T-helper 2 cell (primary cell): ENCODE measurements at places on chromosomes 4 and X.

DNA sequence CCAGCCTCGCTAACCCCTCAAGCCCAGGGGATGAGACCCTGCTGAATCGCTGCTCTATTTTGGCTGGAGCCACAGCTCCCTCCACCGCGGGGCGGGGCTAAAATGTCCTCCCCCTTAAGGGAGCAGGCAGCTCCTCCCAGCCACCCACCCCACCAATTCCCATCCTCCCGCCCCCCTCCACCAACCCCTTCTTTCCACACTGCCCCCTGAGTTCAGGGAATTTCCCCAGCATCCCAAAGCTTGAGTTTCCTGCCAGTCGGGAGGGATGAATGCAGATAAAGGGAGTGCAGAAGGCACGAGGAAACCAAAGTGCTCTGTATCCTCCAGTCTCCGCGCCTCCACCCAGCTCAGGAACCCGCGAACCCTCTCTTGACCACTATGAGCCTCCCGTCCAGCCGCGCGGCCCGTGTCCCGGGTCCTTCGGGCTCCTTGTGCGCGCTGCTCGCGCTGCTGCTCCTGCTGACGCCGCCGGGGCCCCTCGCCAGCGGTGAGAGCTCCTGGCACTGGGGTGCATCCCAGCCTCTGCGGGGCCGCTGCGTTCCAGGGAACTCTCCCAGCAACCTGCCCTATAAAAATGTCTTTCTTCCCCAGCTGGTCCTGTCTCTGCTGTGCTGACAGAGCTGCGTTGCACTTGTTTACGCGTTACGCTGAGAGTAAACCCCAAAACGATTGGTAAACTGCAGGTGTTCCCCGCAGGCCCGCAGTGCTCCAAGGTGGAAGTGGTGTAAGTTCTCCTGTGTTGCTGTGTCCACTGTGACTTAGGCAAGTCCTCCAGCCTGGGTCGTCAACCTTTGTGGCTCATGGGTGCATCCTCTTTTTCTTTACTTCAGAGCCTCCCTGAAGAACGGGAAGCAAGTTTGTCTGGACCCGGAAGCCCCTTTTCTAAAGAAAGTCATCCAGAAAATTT, at the start of gene CXCL6:
CXCL6 (plus strand) TSS at position 306 of the 907 bp plus-strand sequence; CDS start at position 379, 73 bp downstream.
- DNase-seq, result no peak

DNA sequence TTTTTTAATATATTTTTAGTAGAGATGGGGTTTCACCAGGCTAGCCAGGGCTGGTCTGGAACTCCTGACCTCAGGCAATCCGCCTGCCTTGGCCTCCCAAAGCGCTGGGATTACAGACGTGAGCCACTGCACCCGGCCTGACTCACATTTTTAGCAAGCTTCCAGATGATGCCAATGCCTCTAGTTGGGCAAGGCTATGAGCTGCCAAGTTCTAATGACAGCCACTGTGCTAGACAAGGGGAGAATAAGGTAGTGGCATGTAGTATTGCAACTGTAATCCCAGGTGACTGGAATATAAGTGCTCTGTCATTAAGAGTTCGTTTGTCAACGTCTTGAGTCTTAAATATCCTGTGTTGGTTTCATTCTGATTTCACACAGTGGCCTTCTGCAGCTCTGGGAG, 96.7 kb downstream of the SLIT2 start:
- DNase-seq, result no peak

DNA sequence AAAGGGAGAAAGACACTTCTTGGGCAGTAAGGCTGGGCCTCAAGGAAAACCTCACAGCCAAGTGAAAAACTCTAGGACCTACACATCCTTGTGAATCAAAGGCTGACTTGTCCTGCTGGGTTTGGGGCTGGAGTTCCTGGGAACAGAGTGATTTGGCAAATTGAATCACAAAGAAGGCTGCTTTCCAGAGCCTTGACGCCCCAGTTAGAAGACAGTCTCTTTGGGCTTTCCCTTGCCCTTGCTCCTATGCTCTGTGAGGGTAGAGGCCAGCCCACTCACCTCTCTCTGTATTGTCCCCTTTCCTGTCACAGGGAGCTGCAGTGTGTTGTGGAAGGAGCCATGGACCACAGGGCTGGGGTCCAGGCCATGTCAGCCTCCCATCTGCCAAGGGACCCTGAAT, 9.6 kb downstream of the AMER1 start:
- no peak for DNase-seq

DNA sequence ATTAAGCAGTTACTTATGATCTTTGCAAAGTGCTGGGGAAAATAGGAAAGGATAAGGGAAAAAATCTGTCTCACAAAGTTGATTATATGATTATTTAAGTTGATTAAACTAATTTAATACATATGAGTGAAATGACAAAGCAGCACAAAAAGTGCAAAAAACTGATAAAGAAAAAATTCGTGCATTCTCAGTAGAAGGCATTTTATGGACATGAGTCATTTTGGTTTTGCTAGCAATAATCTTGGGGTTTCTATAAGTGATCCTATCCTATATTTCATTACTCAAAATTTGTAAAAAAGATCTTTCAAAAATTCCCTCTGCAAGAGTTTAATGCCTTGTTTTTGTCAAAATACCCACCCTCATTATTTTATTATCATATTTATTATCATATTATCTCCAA, 224.2 kb upstream of the ANXA10 start:
- DNase-seq, result no peak

DNA sequence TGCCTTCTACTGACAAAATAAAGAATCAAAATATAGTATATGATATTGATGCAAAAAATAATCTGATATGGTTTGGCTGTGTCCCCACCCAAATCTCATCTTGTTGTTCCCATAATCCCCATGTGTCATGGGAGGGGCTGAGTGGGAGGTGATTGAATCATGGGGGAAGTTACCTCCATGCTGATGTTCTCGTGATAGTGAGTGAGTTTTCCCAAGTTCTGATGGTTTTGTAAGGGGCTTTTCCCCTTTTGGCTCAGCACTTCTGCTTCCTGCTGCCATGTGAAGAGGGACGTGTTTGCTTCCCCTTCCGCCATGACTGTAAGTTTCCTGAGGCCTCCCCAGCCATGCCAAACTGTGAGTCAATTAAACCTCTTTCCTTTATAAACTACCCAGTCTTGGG, 70.2 kb downstream of the TMEM165 start:
- no peak for DNase-seq

DNA sequence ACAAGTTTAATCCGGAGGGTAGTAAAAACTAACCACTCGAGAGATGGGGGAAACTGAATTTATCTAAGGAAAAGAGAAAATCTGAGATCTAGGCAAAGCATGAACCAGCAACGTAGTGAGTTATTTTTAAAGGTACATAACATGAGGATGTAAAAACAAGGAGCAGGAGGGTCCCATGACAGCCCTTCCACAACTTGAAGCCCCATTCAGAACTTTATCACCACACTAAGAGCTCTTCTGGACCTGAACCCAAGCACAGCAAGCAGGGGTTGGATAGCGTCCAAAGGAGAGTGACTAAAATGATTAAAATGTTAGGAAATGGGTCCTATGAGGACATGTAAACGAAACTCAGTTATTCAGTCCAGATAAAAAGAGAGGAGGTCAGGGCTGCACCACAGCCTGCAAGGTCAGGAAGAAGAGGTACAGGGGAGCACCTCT, 16.2 kb downstream of the SH3RF1 start:
- DNase-seq, result no peak

DNA sequence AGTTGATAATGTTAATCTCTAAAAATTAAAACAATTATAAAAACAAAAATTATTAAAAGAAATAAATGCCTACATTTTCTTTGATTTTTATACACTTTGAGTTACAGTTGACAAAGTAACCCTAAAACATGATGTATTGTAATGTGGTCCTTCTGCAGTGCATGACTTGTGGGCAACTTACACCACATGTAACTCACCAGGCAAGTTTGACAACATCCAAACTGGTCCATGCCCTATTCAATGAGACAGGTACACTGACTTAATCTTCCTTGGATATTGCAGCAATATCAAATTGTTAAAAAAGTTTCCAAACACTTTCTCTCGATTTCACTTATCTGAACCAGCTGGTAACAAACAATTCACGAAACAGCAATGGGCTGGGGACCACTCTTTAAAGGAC, 81.5 kb downstream of the FTHL17 start:
- no peak for DNase-seq
